ENCODE measurements at places on chromosomes 12 and 14. TPM values are rescaled to one million over a fixed set of nuclear protein-coding genes. Genes with fewer than 3 reads are reported as not detected.

Gene ARHGEF40
- polyA plus RNA-seq = 87.7 TPM

Gene HCAR3
- polyA plus RNA-seq = 0.74 TPM

Gene THTPA
- polyA plus RNA-seq = 16.4 TPM

DNA sequence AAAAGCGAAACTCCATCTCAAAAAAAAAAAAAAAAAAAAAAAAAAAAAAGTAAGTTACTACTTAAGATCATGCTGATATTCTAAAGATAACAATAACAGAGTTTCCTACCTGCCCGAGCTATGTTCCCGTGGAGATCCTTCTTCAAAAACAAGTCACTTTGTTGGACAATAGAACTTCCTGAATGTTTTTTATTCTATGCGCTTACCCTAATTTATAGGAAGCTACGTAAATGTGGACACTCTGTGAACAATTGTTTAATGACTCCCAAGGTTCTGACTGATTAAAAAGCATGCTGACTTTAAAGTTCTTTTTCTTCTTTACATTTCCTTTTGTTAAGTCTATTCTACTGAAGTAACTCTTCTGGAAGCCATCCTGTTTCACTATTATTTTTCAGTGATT is 52.5 kb downstream of the FGD4 start:
- DNase-seq = no peak

GRCh38 chr14:70254476-70254961 is 65.8 kb upstream of the SLC8A3 start:
- peak; percentile 29 for DNase-seq

Gene KRT72
- not detected for polyA plus RNA-seq

Gene TAMALIN
- polyA plus RNA-seq = 15.7 TPM

DNA sequence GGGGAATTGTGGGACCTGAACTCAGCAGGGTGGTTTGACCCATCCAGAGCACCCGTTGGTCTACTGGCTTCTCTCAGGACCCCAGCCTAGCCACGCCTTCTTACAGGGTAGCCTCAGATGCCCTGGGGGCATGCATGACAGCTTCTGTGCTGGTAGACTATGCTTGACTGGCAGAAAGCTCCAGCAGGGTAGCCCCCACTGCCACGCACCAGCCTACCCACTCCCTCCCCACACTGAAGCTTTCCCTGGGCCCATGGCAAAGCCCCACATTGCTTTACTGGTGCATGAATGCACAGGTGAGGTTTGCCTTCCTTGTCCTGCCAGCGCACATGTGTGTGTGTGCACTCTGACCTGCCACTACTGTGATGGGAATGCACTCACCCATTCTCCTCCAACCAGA is 772.2 kb downstream of the LRFN5 start:
- no peak for DNase-seq

Gene CLBA1
- polyA plus RNA-seq = 7.2 TPM

DNA sequence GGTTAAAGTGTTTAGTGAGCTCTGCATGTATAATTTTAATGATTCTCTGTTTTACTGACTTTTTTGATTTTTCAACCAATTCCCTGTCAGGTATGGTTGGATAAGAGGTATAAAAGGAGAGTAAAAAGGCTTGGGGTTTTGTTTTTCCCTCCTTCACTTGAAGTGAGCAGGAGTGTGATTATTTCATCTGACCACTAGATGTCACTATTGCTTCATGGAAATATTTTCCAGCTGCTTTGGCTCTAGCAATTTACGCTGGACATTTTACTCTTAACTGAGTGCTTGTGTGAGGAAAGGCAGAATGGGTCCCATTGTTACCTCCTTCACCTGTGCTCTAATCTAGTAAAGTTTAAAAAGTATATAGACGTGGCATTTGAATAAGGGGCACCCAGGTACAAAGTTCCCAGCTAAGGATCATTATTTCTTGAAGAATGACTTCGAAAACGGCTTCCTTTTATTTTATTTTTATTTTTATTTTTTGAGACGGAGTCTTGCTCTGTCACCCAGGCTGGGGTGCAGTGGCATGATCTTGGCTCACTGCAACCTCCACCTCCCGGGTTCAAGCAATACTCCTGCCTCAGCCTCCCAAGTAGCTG is 66.5 kb downstream of the TBC1D30 start:
- peak; percentile 50 for DNase-seq

Gene AQP5
- 2.0 TPM for polyA plus RNA-seq

- DNase-seq = no peak
These were observed 100.3 kb upstream of the FAR2 start for GRCh38 chr12:29048787-29049186.

- no peak for DNase-seq
These were observed 20.9 kb downstream of the SRGAP1 start for GRCh38 chr12:63865448-63865847.

Gene MBD6
- polyA plus RNA-seq = 99.8 TPM

- no peak for DNase-seq
These were observed 757 bp downstream of the SLC25A3 start for GRCh38 chr12:98594050-98594835.

GRCh38 chr12:45732936-45733335 is 3.4 kb downstream of the ARID2 start:
- no peak for DNase-seq

DNA sequence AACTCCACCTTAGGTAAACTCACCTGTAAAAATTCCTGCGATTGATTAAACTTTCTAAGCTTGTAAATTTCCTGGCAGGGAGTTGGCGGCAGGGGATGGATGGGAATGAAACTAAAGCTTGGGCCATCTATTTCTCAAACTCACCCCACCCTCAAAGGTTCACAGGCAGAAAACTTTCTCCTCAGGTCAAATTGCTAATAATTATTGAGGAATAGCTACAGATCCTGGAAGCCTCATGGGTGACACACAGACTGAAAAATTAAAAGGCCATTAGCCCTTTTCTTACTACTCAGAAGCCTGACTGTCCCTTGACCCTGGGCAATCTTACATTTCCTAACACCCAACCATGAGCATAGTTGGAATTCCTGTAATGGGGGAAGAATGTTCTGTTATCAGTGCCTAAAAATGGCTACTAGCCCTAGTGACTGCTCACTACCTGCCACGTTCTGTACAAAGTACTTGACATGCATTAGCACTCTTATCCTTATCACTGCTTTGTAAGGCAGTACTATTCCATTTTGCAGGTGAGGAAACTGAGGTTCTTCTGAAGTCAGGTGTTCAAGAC is 12.4 kb upstream of the SYNDIG1L start:
- DNase-seq = no peak

GRCh38 chr12:71947645-71948105 is 9.0 kb downstream of the TPH2 start:
- DNase-seq = no peak

- DNase-seq = no peak
These were observed 8.0 kb upstream of the POP5 start for GRCh38 chr12:120588948-120589930.

DNA sequence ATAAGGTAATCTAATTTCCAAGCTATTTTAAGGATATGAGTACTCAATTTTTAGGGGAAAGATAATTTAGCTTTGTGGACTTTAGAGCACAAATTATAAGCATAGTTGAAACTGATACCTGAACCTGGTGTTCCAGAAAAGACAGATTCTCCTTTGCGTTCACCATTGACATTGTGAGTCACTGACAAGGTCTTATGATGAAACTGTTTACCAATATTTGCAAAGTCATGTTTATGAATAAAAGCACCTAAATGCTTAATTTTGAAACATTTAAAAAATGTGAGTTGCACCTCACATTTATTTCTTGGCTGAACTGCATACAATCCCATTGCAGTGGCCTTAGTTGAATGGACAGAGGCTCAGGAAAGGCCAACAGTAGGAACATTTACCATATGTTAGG is 3.9 kb downstream of the BCAT1 start:
- DNase-seq = no peak

Gene SIX4
- 7.0 TPM for polyA plus RNA-seq

Gene C14orf132
- polyA plus RNA-seq = 46.2 TPM

DNA sequence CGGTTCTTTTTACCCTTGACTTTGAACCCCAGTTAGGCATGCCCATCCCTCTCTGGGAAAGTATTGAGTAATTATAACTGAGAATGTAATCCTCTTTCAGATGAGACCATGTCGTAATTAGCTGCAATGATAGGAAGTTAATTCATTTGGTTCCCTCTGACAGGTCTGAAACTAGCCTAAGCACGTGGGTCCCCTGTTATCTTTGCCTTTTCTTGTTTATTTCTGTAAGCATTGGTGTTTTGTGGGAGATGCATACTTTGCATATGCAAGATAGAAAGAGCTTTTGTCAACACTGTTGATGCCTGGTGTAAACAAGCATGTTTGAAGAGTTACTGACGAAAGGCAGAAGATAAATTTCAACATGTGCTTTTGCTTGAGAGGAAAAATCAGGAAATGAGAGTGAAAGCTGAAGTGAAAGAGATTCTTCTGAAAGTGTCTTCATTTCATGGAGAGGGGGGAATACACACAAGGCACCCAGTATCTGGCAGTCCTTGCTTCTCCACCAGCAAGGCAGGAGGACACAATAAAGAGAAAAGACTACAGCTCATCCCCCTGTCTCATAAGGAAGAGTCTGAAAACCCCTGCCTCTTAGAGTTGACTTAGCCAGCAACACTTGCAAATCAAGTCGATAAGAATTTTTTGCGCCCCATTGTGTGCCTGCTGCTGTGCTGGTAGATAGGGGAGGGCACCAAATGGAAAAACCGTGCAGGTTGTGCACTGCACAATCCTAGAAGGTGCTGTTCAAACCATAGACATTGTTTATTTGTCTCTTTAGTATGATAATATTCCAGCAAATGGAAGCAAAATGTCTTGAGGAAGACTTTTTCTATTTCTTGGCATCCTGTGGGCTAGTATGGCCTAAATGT is 77.8 kb downstream of the SLC24A4 start:
- DNase-seq = no peak

- no peak for DNase-seq
These were observed 3.2 kb upstream of the NUMB start for GRCh38 chr14:73461478-73462047.

Gene SLC17A8
- polyA plus RNA-seq = 0.19 TPM

GRCh38 chr14:69328317-69328716 is 68.4 kb downstream of the GALNT16 start:
- no peak for DNase-seq

Gene CLEC12A
- polyA plus RNA-seq = 0.68 TPM

GRCh38 chr12:94127239-94128131 is 20.9 kb upstream of the PLXNC1 start:
- no peak for DNase-seq

Gene ITGB7
- polyA plus RNA-seq = 2.4 TPM

GRCh38 chr14:99246536-99247097 is 25.4 kb downstream of the BCL11B start:
- no peak for DNase-seq

Gene ABHD12B
- 1.5 TPM for polyA plus RNA-seq

DNA sequence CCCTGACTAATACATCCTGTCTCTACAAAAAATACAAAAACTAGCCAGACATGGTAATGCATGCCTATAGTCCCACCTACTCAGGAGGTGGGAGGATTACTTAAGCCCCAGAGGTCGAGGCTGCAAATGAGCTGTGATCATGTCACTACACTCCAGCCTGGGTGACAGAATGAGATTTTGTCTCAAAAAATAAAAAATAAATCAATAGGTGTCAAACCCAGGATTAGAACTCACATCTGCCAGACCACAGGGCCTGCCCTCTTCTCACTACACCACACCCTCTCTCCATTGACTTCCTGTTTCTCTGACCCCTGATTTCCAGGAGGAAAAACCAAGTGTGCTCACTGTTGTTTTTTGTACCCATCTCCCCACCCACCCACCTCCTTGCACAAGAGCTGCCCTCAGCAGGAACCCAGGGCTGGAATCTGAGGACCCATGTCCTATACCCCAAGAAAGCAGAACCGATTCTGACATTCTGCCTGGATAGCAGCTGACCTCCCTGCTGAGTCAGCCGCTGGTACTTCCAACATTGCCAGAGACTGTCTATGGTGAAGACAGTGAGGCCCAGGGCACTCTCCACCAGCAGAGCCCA is 6.2 kb downstream of the CMKLR1 start:
- no peak for DNase-seq

- DNase-seq = no peak
These were observed 577.5 kb upstream of the FBXO33 start for GRCh38 chr14:40009771-40010170.

DNA sequence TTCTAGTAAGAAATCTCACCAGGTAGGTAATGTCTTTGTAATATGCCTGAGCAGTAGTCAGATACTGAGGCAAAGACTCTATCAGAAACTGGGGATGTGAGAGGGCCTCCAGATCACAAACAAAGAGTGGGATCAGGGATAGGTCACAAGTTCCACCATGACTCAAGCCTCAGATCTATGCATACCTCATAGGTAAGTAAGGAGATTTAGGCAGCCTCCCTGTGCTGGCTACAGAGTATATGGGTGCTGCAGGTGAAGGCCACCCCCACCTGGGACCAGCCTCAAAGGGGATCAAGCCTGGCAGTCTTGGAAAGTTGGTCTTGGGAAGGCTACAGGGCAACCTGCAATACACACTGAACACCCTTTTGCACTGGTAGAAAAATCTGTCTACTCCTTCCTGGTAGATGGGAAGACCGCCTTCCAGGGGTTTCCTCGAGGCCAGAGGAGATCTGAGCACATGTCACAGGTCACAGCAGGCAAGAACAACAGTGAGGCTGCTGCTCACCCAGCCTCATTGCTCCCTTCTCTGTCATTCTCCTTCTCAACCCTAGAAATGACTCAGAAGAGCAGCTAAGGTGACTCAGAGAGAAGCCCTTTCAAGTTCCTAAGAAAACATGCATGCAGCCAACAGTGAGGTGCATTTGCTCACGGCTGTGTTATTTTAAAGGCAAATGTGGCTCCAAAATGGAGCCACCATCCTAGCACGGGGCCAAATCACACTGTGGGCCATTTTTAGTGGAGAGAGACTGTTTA is 143.4 kb upstream of the CDKN3 start:
- DNase-seq = no peak

GRCh38 chr12:131249246-131250027 is 295.7 kb downstream of the ADGRD1 start:
- no peak for DNase-seq

Gene NAA25
- 23.6 TPM for polyA plus RNA-seq

DNA sequence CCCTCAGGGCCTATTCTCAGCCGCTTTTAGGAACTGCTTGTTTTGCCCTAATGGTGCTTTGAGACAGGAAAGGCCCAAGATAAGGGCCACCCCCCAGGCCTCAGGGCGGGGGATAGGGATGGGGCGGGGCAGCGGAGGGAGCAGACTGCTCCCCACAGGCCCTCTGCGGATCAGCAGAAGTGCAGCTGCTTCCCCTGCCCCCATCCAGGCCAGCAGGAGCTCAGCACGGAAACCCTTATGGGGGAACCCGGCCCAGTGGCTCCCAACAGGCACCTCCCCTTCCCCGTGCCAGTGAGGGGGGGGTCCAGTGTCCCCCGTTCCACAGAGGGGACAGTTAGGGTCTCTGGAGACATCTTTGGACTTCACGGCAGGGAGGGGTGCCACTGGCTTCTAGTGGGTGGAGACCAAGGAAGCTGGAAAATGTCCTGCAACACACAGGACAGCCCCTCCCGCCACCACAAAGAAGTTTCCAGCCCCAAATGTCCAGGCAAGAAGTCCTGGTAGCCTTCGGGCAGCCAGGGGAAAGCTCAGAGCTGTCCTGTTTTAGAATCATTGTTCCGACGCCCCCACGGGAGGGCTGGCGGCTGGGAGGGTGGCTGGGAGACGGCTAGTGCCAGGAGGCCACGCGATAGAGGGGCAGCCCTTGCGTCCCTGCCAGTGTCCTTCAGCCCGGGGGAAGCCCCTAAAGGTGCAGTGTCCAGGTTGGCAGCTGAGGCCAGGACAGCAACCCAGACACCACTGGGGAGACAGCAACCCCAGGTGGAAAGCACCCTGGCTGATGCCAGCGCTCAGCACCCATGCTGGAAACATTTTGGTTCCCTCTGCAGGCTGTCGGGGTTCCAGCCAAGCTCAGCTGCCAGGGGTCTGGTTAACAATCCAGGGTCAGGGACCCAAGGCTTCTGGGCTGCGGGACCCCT is 10.4 kb upstream of the GPR132 start:
- no peak for DNase-seq

GRCh38 chr14:88551094-88551870 is 3.5 kb downstream of the PTPN21 start:
- peak; percentile 64 for DNase-seq

Gene GALNT8
- polyA plus RNA-seq = 5.3 TPM
